ENCODE measurements at places on chromosomes 3 and 15.

- DNase-seq = no peak
Measured at GRCh38 chr15:55319537-55320237, 665 bp downstream of the PIGB start.

- no peak for DNase-seq
Measured at GRCh38 chr3:4644951-4645350, 151.8 kb downstream of the ITPR1 start.

DNA sequence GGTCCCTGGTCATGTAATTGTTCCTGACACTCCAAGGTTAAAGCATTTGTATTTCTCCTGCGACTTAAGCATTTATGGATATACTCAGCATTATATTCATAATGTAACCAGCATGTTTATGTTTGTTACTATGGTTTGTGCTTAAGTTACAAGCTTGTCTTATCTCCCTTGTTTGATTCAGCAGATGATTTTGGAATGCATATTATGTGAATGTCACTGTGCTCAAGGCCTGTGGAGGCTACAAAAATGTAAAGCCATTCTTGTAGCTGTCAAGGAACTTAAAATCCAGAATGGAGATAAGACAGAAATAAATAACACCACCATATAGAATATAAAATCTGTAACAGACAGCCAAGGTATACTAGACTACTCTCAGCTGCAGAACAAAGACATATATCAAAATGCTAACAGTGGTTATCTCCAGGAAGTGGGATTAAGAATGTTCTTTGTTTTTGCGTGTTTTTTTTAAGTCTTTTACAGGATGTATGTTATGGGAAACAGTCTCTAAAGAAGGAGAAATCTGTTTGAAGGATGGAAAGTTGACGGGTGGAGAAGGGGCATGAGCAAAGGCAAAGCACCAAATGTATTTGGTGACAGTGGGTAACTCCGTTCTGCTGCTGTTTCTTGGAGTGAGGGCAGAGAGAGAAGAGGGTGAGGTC is 61.4 kb downstream of the IGF2BP2 start:
- DNase-seq = no peak

- no peak for DNase-seq
Measured at GRCh38 chr15:83653288-83653638, 660 bp upstream of the ADAMTSL3 start.

DNA sequence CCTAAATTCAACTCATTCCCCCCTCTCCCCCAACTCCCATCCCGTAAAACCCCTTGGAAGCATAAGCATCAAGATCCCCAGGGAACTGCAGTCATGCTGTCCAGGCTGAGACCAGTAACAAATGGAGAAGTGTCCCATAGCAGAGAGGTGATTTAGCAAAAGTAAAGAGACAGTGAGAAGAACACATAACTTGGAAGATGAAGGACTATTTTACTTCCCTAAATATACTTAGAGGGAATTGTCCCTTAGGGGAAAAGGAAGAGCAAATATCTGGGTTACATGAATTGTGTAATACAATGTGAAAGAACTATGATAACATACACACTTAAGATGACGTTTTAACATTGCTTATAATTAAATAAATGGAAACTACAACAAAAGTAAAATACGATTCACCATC is 61.6 kb upstream of the LRRFIP2 start:
- no peak for DNase-seq

DNA sequence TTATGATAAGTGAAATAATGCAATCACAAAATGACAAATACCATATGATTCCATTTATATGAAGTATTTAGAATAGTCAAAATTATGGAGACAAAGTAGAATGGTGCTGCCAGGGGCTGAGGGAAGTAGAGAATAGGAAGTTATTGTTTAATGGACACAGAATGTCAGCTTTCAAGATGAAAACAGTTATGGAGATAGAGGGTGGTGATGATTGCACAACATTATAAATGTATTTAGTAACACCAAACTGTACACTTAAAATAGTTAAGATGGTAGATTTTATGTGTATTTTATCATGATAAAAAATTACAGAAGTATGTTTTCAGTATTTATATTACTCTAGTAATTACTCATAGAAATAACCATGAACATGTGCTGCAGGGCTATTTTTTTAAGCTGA is 100.8 kb upstream of the AZI2 start:
- DNase-seq = no peak

DNA sequence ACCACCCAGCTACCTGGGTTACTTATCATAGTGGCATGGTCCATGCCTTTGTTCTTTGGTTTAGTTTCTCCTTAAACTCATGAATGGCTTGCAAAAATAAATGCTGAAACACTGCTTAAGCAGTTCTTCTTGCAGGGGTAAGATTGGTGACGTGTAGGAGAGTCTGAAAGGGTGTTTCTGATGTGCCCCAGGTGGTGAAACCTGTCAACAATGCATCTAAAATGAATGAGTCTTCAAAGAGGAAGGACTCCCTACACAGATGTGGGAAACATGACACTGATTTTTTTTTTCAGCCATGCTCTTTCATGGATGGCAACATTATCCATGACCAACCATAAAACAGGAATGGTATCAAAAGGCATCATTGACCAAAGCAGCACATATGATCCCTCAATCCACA is 72.0 kb downstream of the KCNH8 start:
- no peak for DNase-seq

Data from activated CD8-positive, alpha-beta memory T cell treated with anti-CD3 and anti-CD28 coated beads, Interleukin-2, amount 50 U/mL, for 4 hours (primary cell).